ENCODE measurements at places on chromosomes 12 and 14.

DNA sequence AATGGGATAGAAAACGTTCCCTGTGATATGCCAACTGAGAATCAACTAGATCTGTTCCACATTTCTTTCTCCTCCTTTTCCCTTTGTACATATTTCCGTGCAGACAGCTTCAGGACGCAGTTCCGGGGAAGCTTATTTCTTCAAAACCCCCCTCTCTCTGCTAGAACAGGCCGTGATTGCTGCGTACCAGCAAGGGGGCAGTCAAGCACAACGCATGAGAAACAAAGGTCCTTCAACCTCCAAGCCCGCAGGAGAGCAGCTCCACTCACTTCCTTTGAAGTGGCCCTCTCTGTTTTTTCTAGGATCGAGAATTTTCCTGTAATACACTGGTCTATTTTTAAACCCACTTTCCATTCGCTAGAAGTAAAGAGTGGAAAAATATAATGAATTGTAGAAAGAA lies 80.8 kb downstream of the ZNF664 start:
- no peaks in the 10 kb centered on the region for H3K4me1 ChIP-seq

GRCh38 chr14:62015945-62016344 lies 253.7 kb downstream of the SNAPC1 start:
- no peak overlapping the region for H3K27ac ChIP-seq
- H3K27me3 ChIP-seq = peaks cover 24% of the 10 kb centered on the region
- H3K36me3 ChIP-seq = no peaks in the 10 kb centered on the region
- DNase-seq = no peak
- H3K4me3 ChIP-seq = no peak overlapping the region

GRCh38 chr14:93976477-93977057 lies at the start of gene ASB2:
ASB2 (minus strand) TSS chr14:93976570; CDS start chr14:93964539, 12,031 bp downstream.
- peak within 1 kb of the TSS; percentile 78 for H3K27ac ChIP-seq
- peak within 1 kb of the TSS; percentile 85 for H3K4me3 ChIP-seq
- H3K4me1 ChIP-seq = peaks cover 39% of the 10 kb centered on the region
- DNase-seq = no peak
- peaks cover 18% of the 10 kb centered on the region for H3K27me3 ChIP-seq
- peaks cover 16% of the 10 kb centered on the region for H3K36me3 ChIP-seq

DNA sequence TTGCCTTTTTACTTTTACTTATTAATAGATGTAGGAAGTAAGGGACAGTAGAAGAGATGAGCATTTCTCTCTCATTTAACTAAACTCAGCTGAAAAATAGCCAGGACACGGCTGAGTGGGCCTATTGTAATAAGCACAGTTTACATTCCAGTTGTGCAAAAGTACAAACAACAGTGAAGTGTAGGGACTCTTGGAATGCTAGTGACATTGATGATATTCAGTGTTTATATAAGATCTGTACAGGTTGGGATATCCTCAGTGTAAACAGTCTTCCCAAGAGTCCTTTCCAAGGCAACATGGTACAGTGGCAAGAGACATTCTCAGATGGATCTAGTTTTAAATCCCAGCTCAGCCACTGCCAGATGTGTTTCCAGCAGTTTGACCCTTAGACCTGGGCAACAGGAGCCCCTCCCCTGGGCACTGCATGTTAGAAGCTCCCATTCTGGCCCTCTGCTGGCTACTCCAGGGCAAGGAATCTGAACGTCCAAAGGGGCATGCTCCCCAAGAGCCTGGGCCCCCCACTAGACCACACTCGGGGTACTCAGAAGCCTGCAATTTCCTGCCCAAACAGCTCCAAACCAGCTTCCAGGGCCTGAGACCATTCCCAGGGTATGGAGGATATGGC lies 55.3 kb downstream of the STAB2 start:
- no peak overlapping the region for H3K4me3 ChIP-seq
- peaks cover 8% of the 10 kb centered on the region for H3K27me3 ChIP-seq
- no peaks in the 10 kb centered on the region for H3K4me1 ChIP-seq
- H3K27ac ChIP-seq = no peak overlapping the region
- no peak for DNase-seq

GRCh38 chr12:109307051-109307450 lies 2.0 kb downstream of the FOXN4 start:
- no peak overlapping the region for H3K4me3 ChIP-seq
- peaks cover 56% of the 10 kb centered on the region for H3K27me3 ChIP-seq
- peaks cover 6% of the 10 kb centered on the region for H3K36me3 ChIP-seq
- peaks cover 7% of the 10 kb centered on the region for H3K4me1 ChIP-seq

GRCh38 chr14:99784508-99784907 lies 8.7 kb upstream of the EML1 start:
- no peak overlapping the region for H3K4me3 ChIP-seq
- H3K27me3 ChIP-seq = peaks cover 17% of the 10 kb centered on the region
- H3K4me1 ChIP-seq = peaks cover 3% of the 10 kb centered on the region
- no peak overlapping the region for H3K27ac ChIP-seq
- peaks cover 2% of the 10 kb centered on the region for H3K36me3 ChIP-seq

- no peak for DNase-seq
These were observed 13.9 kb upstream of the PRICKLE1 start for GRCh38 chr12:42603246-42603990.

GRCh38 chr14:105203701-105204100 lies 22.6 kb upstream of the NUDT14 start:
- no peak for DNase-seq
- H3K27me3 ChIP-seq = peaks cover 12% of the 10 kb centered on the region
- no peaks in the 10 kb centered on the region for H3K36me3 ChIP-seq
- no peak overlapping the region for H3K4me3 ChIP-seq

GRCh38 chr12:20604408-20605067 lies 90.6 kb upstream of the SLCO1C1 start:
- no peaks in the 10 kb centered on the region for H3K36me3 ChIP-seq
- no peak for DNase-seq
- no peak overlapping the region for H3K27ac ChIP-seq
- H3K27me3 ChIP-seq = no peaks in the 10 kb centered on the region
- H3K4me3 ChIP-seq = no peak overlapping the region
- H3K4me1 ChIP-seq = no peaks in the 10 kb centered on the region

DNA sequence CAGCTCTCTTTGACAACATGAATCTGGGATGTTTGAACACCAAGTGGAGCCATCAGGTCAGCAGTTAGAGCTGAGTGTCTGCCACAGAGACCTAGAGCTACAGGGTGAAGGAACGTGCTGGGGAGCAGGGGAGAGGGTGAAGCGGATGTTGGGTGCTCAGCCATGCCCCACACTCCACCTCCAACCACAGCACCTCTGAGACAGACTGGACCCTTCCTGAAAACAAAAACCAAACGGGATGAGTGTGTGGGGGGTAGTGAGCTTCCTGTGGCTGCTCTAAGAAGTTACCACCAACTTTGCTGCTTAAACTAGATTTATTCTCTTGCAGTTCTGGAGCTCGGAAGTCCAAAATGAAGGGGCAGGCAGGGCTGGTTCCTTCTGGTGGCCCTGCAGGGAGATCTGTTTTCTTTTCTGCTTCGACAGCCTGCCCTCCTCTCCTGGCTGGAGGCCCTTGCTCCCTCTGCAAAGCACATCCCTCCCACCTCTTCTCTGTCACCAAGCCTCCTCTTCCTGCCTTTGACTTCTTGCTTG lies 5.6 kb upstream of the GOLGA3 start:
- H3K27me3 ChIP-seq = no peaks in the 10 kb centered on the region
- H3K27ac ChIP-seq = peak overlapping the region; percentile 54
- H3K4me3 ChIP-seq = peak overlapping the region; percentile 30
- H3K4me1 ChIP-seq = peaks cover 6% of the 10 kb centered on the region

DNA sequence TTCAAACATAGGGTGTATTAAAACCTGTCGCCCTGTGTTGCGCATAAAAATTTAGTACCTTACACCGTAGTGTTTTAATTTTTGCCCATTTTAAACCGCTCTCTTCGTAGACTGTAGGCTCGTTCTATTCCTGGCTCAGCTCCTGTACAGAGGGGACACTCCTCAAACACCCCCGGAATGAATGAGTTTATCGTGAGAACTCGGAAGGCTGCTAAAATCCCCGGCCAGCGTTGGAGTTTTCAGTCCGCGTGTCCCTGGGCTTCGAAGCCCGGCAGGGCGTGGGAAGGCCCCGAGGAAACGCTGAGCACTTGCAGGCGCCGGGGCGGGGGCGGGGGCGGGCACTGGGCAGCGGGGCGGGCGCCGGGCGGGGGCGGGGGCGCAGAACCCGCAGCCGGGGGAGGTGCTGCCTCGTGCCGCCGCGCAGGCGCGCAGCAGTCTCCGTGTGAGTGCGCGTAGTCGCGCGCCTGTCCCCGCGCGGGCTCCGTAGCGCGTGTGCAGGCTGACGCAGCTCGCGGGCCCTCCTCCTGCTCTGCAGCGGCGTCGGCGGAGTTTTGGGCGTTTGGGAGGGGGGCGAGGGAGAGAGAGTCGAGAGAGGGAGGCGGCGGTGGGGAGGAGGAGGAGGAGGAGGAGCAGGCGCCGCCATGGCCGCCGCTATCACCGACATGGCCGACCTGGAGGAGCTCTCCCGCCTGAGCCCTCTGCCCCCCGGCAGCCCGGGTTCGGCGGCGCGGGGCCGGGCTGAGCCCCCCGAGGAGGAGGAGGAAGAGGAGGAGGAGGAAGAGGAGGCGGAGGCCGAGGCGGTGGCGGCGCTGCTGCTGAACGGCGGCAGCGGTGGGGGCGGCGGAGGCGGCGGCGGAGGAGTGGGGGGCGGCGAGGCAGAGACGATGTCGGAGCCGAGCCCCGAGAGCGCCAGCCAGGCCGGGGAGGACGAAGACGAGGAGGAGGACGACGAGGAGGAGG lies at the start of gene AEBP2:
AEBP2 (plus strand) TSS at position 434 of the 960 bp plus-strand sequence; CDS start at position 642, 208 bp downstream.
- H3K27ac ChIP-seq = peak within 1 kb of the TSS; percentile 96
- peaks cover 24% of the 10 kb centered on the region for H3K36me3 ChIP-seq
- no peaks in the 10 kb centered on the region for H3K27me3 ChIP-seq
- H3K4me1 ChIP-seq = peaks cover 57% of the 10 kb centered on the region
- DNase-seq = peak; percentile 94

- DNase-seq = peak; percentile 77
- H3K4me3 ChIP-seq = no peak overlapping the region
- H3K4me1 ChIP-seq = peaks cover 2% of the 10 kb centered on the region
- no peak overlapping the region for H3K27ac ChIP-seq
- H3K27me3 ChIP-seq = peaks cover 18% of the 10 kb centered on the region
These were observed 15.1 kb upstream of the PLEK2 start for GRCh38 chr14:67426983-67427606.

GRCh38 chr14:104187121-104187889 lies 48.9 kb downstream of the KIF26A start:
- no peak for DNase-seq
- H3K36me3 ChIP-seq = no peaks in the 10 kb centered on the region
- H3K27me3 ChIP-seq = no peaks in the 10 kb centered on the region
- H3K27ac ChIP-seq = no peak overlapping the region
- H3K4me3 ChIP-seq = no peak overlapping the region

DNA sequence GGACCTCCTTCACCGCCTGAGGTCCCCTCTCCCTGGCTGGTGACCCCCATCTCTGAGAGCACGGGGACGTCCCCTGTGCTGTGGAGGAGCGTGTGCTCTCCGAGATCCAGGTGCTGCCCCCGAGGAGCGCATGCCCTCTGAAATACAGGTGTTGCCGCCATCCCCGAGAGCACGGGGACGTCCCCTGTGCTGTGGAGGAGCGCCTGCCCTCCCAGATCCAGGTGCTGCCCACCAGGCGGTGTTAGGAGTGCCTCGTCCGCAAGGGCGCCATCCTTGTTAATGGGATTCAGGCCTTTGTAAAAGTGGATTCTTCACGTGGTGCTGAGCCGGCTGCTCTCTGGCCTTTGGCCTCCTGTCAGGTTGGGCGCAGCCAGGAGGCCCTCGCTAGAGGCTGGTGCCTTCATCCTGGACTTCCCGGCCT lies 10.1 kb downstream of the NOC4L start:
- no peaks in the 10 kb centered on the region for H3K27me3 ChIP-seq
- H3K36me3 ChIP-seq = no peaks in the 10 kb centered on the region
- DNase-seq = peak; percentile 57
- H3K27ac ChIP-seq = no peak overlapping the region
